ENCODE measurements at places on chromosomes 1 and 21.

GRCh38 chr1:30446508-30446907 is 276.9 kb downstream of the MATN1 start:
- no peak for DNase-seq

DNA sequence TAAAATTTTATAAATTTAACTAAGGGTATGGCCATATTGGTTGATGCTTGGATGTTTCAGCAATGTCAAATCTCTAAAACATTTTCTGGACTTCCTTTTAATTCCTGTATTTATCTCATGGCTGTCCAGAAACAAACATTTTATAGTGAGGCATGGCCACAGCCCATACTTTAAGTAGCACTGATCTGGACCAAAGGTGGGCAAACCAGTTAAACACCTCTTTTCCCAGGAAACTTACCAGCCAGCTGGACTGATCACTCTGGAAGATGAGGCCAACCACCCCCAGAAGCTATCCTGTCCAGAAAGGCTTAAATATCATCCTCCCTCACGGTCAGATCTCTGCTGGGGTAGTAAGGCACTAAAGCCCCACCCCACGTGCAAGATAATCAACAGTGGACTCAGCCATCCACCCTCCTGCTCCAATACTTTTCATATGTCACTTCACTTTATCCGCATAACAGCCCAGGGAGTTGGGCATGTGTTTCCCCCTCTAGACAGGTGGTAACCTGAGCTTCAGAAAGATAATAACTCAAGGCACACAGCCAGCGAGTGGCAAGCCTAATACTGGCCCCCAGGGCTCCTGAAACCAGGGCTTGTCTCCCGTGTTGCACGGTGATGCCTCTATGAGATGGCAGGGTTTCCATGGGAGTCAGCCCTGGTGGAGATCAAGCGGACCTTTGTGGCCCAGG is 120.5 kb upstream of the NGF start:
- DNase-seq, result no peak

GRCh38 chr1:202090994-202091393 is 31.7 kb upstream of the GPR37L1 start:
- no peak for DNase-seq

DNA sequence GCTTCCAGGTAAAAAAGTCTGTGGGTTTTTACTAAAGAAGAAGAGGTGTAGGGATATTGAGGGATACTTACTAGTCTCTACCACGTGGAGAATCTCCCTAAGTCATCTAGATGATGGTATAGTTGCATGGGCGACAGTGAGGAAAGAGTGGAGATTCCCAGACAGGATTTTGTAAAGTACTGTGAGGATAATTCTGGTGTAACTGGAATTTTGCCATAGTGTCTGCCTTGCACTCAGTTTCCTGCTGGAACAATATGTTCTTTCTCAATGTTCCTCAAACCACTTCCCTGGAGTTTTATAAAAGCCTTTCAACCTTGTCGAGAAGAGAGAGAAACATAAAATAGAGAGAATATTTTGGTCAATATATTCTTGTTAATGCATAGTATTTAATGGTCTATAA is 95.1 kb upstream of the WLS start:
- DNase-seq, result no peak

- no peak for DNase-seq
These were observed 64.8 kb downstream of the MYOM3 start for GRCh38 chr1:24047110-24047477.

- DNase-seq, result peak; percentile 45
These were observed 52.2 kb downstream of the SSBP3 start for GRCh38 chr1:54353959-54354358.

GRCh38 chr1:196143602-196144342 is 464.5 kb downstream of the KCNT2 start:
- no peak for DNase-seq

DNA sequence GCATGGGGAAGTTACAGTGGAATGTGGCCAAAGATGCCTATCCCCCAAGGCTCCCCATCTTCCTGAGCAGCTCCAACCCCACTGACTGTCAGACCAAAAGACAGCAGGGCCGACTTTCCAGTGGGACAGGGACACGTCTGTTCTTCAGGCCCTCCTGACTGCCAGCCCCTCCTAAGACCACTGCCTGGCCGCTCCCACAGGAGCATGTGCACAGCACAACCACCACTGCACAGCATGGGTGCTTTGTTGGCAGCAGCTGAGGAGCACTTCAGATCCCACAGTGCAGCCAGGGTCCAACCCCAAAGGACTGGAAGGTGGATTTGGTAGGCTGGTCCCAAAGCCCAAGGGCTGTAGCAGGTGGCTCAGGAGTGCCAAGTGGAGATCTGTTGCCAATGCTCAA is 648.3 kb upstream of the BRINP3 start:
- no peak for DNase-seq

GRCh38 chr1:67748630-67749029 is 63.6 kb downstream of the GADD45A start:
- no peak for DNase-seq

- no peak for DNase-seq
These were observed 132.8 kb downstream of the PTPRC start for GRCh38 chr1:198771563-198772153.

DNA sequence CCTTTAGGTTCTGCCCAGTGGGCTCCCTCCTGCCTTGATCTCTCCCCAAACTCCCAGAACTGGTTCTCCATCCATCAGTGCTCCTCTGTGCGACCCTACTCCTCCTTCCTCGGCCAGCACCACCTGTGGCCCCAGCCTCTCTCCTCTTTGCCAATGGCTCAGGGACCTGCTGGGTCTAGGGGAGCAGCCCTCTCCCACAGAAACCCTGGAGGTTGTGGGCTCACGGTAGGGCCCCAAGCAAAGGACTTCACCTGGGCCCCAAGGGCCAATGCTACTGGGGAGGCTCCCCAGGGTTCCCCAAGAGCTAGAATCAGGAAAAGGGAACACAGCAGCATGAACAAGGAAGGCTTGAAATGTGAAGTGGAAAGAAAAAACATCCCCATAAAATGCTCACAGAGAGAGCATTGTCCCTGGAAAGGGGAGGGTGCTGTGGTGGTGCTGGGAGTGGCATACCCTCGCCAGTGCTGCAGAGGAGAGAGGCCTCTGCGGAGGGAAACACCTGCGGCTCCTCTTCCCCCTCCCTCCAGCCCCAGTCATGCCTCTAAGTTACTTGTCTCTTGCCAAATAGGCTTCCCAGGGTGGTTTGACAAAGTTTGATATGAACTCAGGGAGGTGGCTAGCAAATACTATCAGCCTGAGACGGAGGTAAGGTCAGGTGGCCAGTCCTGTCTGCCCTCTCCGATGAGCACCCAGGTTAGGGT is 2.5 kb downstream of the TMEM63A start:
- DNase-seq, result no peak

Data from Right ventricle myocardium inferior (tissue), 1 donor.